ENCODE measurements at places on chromosomes 6 and 20. TPM values are rescaled to one million over a fixed set of nuclear protein-coding genes. Genes with fewer than 3 reads are reported as not detected.

Gene PROKR2
- not detected for total RNA-seq

Gene TMEM242
- total RNA-seq: 10.1 TPM

Gene ALDH8A1
- 4.4 TPM for total RNA-seq

Gene SLC35D3
- 0.15 TPM for total RNA-seq

Gene ANGPT4
- total RNA-seq: not detected

Gene SEL1L2
- not detected for total RNA-seq

Gene TRDN
- total RNA-seq: not detected

GRCh38 chr6:91534614-91535013 is 947.7 kb upstream of the MAP3K7 start:
- H3K36me3 ChIP-seq: no peaks in the 10 kb centered on the region
- no peak overlapping the region for H3K4me3 ChIP-seq
- no peak overlapping the region for H3K27ac ChIP-seq
- H3K4me1 ChIP-seq: no peaks in the 10 kb centered on the region

DNA sequence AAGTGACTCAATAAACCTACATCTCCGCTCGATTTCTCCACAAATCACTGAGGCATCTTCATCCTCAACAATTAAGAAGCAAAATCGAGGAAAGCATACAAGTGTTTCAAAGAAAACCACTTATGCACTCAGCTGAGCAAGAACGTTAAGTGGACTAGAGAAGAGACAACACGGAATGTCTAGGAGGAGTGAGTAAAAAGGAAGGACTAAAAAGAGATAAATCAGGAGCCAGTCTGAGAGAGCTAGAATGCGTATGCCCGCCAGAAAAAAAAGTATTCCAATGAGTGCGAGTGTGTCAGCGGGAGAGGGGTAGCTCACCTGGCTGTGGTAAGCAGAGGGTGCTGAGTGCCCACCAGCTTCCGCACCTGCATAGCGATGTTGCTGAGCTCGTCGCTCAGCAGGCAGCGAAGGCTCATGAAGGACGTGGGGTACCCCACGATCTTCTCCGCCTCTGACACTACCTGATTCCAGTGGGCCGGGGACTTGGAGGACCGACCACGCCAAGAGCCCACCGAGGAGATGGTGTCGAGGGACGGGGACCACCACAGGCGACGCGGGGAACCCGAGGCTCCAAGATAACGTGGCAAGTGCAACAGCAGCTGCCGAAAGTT is 587 bp downstream of the PDSS2 start:
- H3K4me3 ChIP-seq: peak overlapping the region; percentile 98
- H3K36me3 ChIP-seq: no peaks in the 10 kb centered on the region
- H3K27ac ChIP-seq: peak overlapping the region; percentile 73

GRCh38 chr20:57598060-57598459 is 22.2 kb downstream of the ZBP1 start:
- H3K4me1 ChIP-seq: peaks cover 8% of the 10 kb centered on the region
- H3K36me3 ChIP-seq: no peaks in the 10 kb centered on the region
- H3K4me3 ChIP-seq: no peak overlapping the region
- no peak for DNase-seq
- H3K27ac ChIP-seq: no peak overlapping the region

DNA sequence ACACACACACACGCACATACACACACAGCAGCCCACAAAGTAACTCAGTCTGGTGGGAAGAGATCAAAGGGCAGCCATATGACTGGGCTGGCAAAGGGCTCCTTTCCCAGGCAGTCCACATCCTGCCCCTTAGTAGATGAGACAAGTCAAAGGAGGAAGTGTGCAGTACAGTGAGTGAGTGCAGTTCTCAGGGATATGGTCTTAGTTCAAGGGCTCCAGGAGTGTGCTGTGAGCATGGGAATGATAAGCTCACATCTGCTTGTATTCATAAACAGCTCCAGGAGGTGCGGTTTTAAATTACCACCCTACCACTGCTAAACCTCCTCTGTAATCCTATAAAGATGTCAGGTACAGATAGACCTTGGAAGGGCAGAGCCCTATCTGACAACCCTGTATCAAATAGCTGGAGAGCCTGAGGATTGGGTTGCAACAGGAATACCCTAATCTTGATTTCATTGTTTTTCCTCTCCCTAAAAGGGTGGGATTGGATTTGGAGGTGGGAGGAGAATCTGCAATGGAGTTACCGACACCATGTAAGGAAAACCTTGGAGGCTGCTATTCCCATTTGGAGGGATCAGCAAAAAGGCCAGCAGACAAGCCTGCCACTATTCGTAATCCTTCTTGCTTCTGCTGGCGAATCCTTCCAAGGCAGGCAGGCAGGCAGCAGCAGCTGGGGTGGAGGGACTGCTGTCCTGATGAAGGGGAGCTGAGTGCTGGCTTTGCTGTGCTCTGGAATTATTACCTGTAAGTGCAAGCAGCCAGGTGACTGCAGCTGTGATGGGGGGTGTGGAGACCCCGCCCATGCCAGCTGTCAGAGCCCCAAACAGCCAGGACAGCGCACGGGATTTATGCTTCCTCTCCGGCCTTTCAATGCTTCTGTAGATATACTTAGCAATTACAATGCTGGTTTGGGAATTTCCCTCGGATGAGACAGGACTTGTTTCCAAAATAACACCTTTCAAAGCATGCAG is 342.7 kb downstream of the PRL start:
- no peak overlapping the region for H3K4me3 ChIP-seq
- H3K27ac ChIP-seq: no peak overlapping the region
- H3K4me1 ChIP-seq: no peaks in the 10 kb centered on the region
- no peaks in the 10 kb centered on the region for H3K27me3 ChIP-seq

- no peak for DNase-seq
- H3K27ac ChIP-seq: no peak overlapping the region
- H3K4me3 ChIP-seq: peak overlapping the region; percentile 28
- peaks cover 4% of the 10 kb centered on the region for H3K4me1 ChIP-seq
- H3K27me3 ChIP-seq: peaks cover 54% of the 10 kb centered on the region
These were observed 155.7 kb upstream of the PRSS16 start for GRCh38 chr6:27091661-27092315.

GRCh38 chr6:56786256-56786655 is 143.6 kb upstream of the DST start:
- H3K4me3 ChIP-seq: no peak overlapping the region
- H3K27me3 ChIP-seq: peaks cover 3% of the 10 kb centered on the region
- H3K36me3 ChIP-seq: no peaks in the 10 kb centered on the region

DNA sequence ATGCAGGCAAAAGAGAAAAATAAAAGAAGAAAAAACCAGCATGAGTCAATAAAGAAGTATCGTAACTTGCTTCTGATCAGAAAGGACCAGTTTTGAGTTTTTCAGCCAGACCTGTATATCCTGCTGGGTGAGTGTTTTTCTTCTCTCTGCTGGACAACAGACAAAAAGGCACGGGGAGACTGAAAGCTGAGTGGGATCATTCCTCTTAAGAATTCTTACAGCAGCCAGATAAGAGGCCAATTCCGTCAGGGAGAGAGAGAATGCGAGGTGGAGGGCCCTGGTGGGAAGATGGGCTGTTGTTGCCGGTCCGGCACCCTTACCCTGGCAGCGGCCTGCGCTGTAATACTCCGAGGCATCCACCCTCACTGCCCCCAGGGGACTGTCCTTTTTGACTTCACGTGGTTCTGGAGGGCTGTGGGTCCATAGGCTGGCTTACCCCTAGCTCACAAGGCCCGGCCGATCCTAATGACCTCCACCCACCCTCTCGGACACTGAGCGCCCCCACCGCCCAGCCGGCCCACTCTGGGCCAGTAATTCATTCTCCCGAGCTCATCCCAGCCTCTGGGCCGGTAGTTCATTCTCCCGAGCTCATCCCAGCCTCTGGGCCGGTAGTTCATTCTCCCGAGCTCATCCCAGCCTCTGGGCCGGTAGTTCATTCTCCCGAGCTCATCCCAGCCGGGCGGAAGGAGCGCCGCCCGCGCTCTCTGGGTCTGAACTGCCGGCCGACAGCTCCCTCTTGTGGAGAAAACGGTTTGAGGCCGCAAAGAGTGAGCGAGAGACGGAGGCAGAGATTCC is 118.3 kb upstream of the SIRPA start:
- peak overlapping the region; percentile 47 for H3K4me3 ChIP-seq
- DNase-seq: peak; percentile 81
- no peaks in the 10 kb centered on the region for H3K27me3 ChIP-seq
- peak overlapping the region; percentile 14 for H3K27ac ChIP-seq
- peaks cover 8% of the 10 kb centered on the region for H3K4me1 ChIP-seq

DNA sequence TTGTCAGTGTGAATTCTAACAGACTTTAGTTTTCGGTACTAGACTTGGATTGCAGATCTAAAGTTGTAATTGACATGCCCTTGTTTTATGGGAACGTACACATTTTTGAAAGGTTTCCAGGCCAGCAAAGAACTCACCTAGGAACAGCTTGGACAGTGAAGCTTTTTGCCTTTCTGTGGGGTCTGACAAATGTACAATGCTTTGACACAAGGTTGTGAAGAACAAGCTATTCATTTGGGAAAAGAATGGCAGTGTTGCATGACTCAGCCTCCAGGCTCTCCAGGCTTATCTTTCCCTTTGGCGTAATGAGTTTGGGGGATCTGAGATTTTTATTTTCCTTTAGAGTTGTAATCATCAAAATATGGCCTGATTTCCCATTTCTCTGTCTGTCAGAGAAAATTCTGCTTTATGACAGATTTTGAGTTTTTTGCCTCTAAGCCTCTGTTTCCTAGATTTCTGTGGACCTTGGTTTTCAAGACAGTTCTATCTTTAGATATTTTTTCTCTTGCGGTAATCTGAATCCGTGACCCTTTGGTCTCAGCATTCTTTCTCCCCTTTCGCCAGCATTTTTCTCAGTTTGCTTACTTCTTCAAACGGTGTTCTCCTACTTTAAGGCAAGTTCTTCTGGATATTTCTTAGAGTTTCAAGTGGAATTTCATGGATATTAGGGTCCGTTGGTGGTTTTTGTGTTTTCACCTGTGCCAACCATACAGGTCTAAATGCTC is 221.0 kb downstream of the ADGB start:
- H3K27ac ChIP-seq: no peak overlapping the region
- no peak overlapping the region for H3K4me3 ChIP-seq
- no peaks in the 10 kb centered on the region for H3K4me1 ChIP-seq
- no peak for DNase-seq
- H3K36me3 ChIP-seq: no peaks in the 10 kb centered on the region
- H3K27me3 ChIP-seq: no peaks in the 10 kb centered on the region

DNA sequence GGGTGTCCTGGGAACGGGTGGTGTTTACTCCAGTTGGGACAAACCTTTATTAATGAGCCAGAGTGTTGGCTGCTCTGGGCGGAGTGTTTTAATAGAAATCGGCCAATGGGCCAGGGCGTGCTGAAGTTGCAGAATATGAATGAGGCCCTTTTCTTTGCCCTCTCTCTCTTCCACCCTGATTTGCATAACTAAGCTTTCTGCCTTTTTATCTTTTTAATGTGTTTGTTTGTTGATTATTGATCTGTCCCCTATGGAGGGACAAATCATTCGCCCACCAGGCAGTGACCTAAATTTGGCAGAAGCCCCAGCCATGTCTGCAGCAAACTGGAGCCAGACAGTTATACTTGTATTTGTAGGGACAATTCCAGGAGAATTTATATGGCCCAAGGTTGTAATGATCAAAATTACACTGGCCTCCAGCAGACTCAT is 420.9 kb downstream of the PREX1 start:
- H3K27ac ChIP-seq: no peak overlapping the region
- no peaks in the 10 kb centered on the region for H3K4me1 ChIP-seq
- no peak for DNase-seq
- H3K36me3 ChIP-seq: no peaks in the 10 kb centered on the region
- no peak overlapping the region for H3K4me3 ChIP-seq
- H3K27me3 ChIP-seq: peaks cover 10% of the 10 kb centered on the region

DNA sequence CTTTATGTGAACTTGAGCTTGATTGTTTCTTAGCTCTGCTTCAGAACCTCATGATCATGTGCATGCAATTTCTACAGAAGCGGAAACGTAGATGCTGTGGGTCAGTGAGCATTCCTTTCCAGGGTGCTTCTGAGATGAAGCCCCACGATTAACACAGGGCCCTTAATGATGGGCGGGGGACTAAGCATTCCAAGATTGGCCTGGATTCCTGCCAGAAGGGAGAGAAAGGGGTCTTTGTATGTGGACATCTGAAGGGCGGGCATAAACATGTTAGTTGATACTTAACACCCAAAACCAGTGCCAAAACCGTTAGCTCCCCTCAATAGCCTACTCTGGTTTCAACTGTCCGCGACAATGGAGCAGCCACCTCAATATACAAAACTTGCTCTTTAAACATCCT is 46.9 kb upstream of the POU3F2 start:
- H3K27me3 ChIP-seq: peaks cover under 1% of the 10 kb centered on the region
- no peak overlapping the region for H3K4me3 ChIP-seq
- no peak for DNase-seq

- H3K27ac ChIP-seq: no peak overlapping the region
- H3K4me1 ChIP-seq: no peaks in the 10 kb centered on the region
- H3K4me3 ChIP-seq: no peak overlapping the region
- DNase-seq: no peak
These were observed 109.0 kb downstream of the TAF4 start for GRCh38 chr20:61956396-61957342.

DNA sequence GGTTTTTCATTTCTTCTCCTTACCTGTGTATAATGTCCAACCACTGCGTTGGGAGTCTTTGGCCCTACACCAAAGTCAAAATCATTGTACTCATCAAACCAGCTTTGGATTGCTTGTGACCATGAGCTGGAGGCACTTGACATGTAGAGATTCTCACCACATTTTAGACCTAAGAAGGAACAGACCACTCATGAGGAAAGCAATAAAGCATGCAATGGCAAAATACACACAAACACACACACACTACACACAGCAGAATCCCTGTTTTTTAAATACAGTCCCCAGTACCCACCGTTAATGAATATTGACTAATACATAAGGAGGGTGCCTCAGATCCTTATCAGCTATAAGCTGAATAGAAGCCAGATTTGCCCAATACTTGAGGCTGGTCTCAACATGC is 10.5 kb downstream of the CRISP3 start:
- no peaks in the 10 kb centered on the region for H3K27me3 ChIP-seq
- no peak overlapping the region for H3K27ac ChIP-seq
- no peaks in the 10 kb centered on the region for H3K36me3 ChIP-seq
- DNase-seq: no peak
- H3K4me1 ChIP-seq: no peaks in the 10 kb centered on the region

- no peaks in the 10 kb centered on the region for H3K4me1 ChIP-seq
- H3K27ac ChIP-seq: no peak overlapping the region
- DNase-seq: no peak
- no peaks in the 10 kb centered on the region for H3K36me3 ChIP-seq
- H3K27me3 ChIP-seq: no peaks in the 10 kb centered on the region
These were observed 17.1 kb downstream of the SULF2 start for GRCh38 chr20:47768016-47768824.

- DNase-seq: no peak
- no peak overlapping the region for H3K4me3 ChIP-seq
- no peaks in the 10 kb centered on the region for H3K4me1 ChIP-seq
- no peak overlapping the region for H3K27ac ChIP-seq
These were observed 66.0 kb upstream of the GPR6 start for GRCh38 chr6:109912118-109912517.

DNA sequence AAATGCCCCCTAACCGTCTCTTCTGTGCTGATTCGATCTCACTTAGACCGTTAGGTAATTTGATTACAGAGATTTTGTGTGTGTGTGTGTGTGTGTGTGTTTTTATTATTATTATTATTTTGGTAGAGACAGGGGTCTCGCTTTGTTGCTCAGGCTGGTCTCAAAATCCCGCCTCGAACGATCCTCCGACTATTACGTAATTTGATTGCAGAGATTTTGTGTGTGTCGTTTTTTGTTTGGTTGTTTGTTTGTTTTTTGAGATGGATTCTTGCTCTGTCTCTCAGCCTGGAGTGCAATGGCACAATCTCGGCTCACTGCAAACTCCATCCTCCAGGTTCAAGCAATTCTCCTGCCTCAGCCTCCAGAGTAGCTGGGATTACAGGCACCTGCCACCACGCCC is 28.3 kb downstream of the FOXF2 start:
- H3K4me1 ChIP-seq: no peaks in the 10 kb centered on the region
- H3K27ac ChIP-seq: no peak overlapping the region
- H3K27me3 ChIP-seq: no peaks in the 10 kb centered on the region
